AG04450 (cell line): ENCODE measurements at places on chromosomes 7 and 10.

- DNase-seq, result no peak
Observed at GRCh38 chr10:121984463-121984862, 4.5 kb upstream of the TACC2 start.

GRCh38 chr10:10317151-10317550, 700.5 kb upstream of the CELF2 start:
- DNase-seq, result no peak

DNA sequence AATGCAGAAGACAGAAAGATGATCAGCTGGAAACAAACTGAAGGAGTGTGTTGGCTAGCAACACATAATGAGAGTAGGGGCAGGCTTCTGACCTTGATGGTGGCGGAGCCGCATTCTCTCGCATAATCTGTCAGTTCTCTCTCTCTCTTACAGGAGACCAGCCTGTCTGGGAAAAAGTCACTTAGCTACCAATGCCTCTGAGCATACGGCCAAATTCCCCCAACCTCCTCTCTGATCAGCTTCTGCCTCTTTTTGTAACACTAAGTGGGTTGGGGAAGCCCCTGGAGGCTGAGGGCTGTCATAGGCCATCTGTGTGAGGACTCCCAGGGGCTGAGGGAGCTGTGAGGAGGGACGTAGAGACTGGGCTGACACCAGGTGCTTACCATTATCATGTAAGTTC, 104.6 kb downstream of the HIPK2 start:
- DNase-seq, result no peak

DNA sequence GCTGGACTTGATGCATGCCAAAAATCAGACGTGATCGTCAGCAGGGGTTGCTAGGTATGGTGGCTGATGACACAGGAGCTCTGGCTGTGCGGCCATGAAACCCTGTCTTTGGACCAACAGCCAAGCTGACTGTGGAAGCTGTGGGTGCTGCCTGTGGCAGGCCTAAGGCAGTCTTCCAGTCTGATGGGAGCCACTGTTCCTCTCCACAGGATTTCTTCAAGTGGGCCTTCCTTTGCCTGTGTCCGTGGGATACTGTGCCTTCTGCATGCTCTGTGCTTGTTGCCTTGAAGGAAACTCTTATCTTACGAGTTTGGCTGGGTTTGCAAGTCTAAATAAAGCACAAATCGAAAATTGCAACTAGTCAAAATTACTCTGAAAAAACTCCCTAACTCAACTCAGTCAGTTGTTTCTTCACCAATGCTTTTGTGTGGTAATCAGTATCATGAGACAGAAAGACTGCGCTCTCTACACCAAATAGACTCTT, 101.9 kb upstream of the PDLIM1 start:
- DNase-seq, result no peak

DNA sequence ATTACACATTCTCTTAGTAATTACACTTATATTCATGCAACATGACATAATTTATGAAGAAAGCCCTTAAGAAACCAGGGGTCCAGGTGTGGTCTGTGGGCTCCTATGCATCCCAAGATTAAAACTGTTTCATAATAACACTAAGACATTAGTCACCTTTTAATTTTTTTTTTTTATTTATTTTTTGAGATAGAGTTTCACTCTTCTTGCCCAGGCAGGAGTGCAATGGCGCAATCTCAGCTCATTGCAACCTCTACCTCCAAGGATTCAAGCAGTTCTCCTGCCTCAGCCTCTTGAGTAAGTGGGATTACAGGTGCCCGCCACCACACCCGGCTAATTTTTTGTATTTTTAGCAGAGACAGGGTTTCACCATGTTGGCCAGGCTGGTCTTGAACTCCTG, 12.5 kb downstream of the GDI2 start:
- no peak for DNase-seq

DNA sequence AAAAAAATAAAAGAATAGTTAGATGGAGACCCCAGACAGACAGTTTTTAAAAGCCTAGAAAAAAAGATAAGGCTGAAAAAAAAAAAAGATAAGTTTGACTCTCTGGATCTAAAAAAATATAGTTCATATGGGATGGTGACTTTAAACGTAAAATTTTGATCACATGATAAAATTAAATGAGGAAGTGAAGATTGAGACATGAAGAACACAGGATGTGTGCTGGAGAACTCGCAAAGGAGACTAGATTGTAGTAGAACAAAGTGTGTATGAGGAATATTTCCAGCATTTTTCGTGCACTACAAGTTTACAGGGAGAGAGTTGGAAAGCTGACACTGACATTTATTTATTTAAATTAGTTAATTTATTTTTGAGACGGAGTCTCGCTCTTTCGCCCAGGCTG, 286.4 kb downstream of the PRPF18 start:
- no peak for DNase-seq
